ENCODE measurements at places on chromosomes 4 and X. TPM values are rescaled to one million over a fixed set of nuclear protein-coding genes. Genes with fewer than 3 reads are reported as not detected.

The CLDN34 gene
- not detected for total RNA-seq

The GPR78 gene
- total RNA-seq, result not detected

The DMRTC1B gene
- total RNA-seq, result not detected

The CSAG1 gene
- 0.25 TPM for total RNA-seq

The CORIN gene
- total RNA-seq, result not detected

The MAGIX gene
- 3.0 TPM for total RNA-seq

The XAGE2 gene
- total RNA-seq, result not detected

The ZNF41 gene
- 3.7 TPM for total RNA-seq

The NPY1R gene
- total RNA-seq, result not detected

The SLC16A2 gene
- total RNA-seq, result 22.7 TPM

The ETDA gene
- not detected for total RNA-seq

The WDFY3 gene
- total RNA-seq, result 9.6 TPM

The SSX2B gene
- not detected for total RNA-seq

The SERPINA7 gene
- not detected for total RNA-seq

The MAGED1 gene
- 69.6 TPM for total RNA-seq

The EDA2R gene
- 13.5 TPM for total RNA-seq

The TGIF2LX gene
- total RNA-seq, result not detected

The CACNA1F gene
- not detected for total RNA-seq

The OTC gene
- not detected for total RNA-seq

The DDX53 gene
- total RNA-seq, result not detected

Measured in A549 treated with GW870086 at 1 μM for 4 hours (cell line).